ENCODE measurements at places on chromosomes 1 and 21. TPM values are rescaled to one million over a fixed set of nuclear protein-coding genes. Genes with fewer than 3 reads are reported as not detected.

DNA sequence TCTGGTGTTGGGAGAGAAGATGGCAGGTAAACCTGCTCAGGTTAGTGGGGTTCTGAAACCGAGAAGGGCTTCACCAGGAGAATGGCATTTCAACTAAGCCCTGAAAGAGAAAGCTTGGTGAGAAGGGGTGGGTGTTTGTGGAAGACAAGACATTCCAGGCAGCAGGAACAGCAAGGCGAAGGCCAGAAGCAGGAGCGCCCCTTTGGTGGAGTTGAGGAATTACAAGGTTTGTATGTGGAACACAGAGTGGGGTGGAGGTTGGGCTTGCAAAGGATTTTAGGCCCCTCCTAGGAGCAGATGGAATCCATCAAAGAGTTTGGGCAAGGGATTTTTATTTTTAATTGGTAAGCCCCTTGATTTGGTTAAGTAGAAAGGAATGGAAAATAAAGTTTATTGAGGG lies 24.8 kb upstream of the ELOA start:
- DNase-seq, result no peak
- H3K4me3 ChIP-seq, result no peak overlapping the region
- H3K4me1 ChIP-seq, result no peaks in the 10 kb centered on the region
- H3K27me3 ChIP-seq, result no peaks in the 10 kb centered on the region
- no peaks in the 10 kb centered on the region for H3K36me3 ChIP-seq

The TRPM2 gene
- 2.9 TPM for total RNA-seq

The MRAP gene
- total RNA-seq, result not detected

The SLC44A3 gene
- 24.9 TPM for total RNA-seq

DNA sequence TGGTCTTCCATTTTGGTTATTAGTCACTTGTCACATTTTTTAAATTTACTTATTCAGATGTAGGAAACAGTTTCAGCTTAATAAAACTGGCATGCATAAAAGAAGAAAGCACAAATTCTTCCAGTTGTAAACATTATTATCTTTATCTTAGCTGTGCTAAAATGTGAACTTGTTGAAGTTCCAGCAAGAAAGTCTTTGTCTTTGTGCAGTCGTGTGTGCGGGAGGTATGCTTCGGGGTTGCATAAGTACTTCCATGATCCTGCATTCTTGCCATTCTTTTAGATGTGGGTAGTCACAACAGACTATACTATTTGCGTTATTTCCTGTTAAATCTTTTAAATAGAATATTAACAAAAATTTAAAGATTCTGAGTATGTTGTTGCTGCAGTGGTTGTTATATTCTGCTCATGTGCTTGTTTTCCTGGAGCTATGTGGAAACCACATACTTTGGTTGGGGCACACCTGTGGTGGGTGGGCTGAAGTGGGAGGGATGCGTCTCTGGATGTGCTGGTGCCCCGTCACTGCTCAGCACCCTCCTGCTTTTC lies 49.9 kb downstream of the CBS start:
- no peak for DNase-seq
- no peaks in the 10 kb centered on the region for H3K4me1 ChIP-seq
- peaks cover 28% of the 10 kb centered on the region for H3K36me3 ChIP-seq
- no peak overlapping the region for H3K4me3 ChIP-seq
- no peak overlapping the region for H3K27ac ChIP-seq
- H3K27me3 ChIP-seq, result no peaks in the 10 kb centered on the region

DNA sequence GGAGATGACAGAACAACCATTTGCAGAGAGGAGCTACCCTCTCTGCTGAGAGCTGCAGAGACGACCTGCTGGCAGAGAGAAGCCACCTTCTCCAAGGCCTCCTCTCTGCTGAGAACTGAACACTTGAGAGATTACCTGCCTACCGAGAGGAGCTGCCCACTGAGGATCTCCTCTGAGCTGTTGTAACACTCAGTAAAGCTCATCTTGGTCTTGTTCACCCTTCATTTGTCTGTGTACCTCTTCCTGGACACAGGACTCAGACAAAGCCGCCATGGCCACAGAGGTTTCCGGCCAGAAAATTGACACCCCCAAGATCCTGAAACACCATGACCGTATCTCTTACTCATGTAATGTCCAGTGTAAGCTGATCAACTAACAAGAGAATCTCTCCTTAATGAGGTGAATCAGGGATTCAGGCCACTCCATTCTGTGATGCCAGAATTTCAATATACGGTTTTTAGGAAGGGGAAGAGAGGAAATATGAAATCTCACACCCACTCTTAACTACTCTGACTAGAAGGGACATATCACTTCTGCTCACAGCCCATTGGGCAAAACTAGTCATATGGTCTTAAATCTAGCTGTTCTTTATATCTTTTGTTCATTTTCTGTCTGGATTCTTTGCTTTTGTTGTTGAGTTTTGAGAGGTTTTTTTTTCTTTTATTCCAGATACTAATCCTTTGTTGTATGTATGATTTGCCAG lies 83.8 kb downstream of the RHOU start:
- no peaks in the 10 kb centered on the region for H3K36me3 ChIP-seq
- H3K4me1 ChIP-seq, result peaks cover 17% of the 10 kb centered on the region
- H3K4me3 ChIP-seq, result no peak overlapping the region
- no peak overlapping the region for H3K27ac ChIP-seq
- no peak for DNase-seq
- H3K27me3 ChIP-seq, result no peaks in the 10 kb centered on the region

DNA sequence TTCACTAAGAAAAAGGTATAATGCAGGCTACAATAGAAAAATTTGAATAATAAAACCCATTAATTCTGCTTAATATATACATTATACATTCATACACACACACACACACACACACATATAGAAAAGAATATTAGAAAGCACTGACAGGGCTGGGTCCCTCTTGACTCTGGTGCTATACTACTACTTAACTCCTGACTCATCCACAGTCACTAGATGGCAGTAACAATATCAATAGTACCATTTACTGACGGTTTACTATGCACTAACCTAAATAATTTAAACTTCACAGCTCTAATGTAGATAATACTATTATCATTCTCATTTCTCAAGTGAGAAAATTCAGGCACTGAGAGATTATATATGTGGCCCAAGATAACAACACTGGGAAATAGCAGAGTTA lies 87.5 kb downstream of the COP1 start:
- no peaks in the 10 kb centered on the region for H3K36me3 ChIP-seq
- H3K4me1 ChIP-seq, result no peaks in the 10 kb centered on the region
- H3K4me3 ChIP-seq, result no peak overlapping the region
- no peak overlapping the region for H3K27ac ChIP-seq
- no peak for DNase-seq
- H3K27me3 ChIP-seq, result no peaks in the 10 kb centered on the region

The SPATA46 gene
- total RNA-seq, result not detected

DNA sequence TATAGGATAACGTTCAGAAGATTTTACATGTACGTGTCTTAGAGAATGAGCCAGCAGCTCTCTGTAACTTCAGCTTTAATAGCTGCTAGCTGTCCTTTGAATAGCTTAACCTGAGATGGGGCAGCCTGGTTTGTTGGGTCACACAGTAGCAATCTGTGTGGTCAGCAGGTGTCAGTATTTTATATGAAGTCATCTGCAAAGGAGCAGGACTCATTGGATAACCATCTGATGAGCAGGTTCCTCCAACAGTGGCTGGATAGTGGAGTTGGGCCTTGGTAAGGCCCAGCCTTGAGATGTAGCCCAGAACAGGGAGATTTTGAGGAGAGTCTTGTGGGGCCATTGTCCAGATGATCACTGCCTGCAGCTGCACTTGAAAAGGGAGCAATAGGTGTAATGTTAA lies 6.4 kb downstream of the GSTM5 start:
- H3K4me3 ChIP-seq, result no peak overlapping the region
- H3K27ac ChIP-seq, result no peak overlapping the region
- H3K4me1 ChIP-seq, result no peaks in the 10 kb centered on the region
- DNase-seq, result no peak
- no peaks in the 10 kb centered on the region for H3K36me3 ChIP-seq
- no peaks in the 10 kb centered on the region for H3K27me3 ChIP-seq

DNA sequence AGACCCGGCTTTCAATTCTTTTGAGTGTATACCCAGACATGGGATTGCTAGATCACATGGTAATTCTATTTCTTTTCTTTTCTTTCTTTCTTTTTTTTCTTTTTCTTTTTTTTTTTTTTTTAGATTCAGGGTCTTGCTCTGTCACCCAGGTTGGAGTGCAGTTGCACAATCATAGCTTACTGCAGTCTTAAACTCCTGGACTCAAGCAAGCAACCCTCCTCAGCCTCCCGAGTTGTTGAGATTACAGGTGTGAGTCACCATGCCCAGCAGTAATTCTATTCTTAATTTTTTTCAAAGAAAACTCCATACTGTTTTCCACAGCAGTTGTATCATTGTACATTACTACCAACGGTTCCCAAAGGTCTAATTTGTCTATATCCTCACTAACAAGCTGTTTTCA lies 13.5 kb upstream of the RNF186 start:
- peaks cover 4% of the 10 kb centered on the region for H3K27me3 ChIP-seq
- no peaks in the 10 kb centered on the region for H3K36me3 ChIP-seq
- H3K4me3 ChIP-seq, result no peak overlapping the region

The MAP1LC3C gene
- total RNA-seq, result not detected

GRCh38 chr1:228081144-228081543 lies 1.4 kb upstream of the ARF1 start:
- peak; percentile 10 for DNase-seq
- no peaks in the 10 kb centered on the region for H3K27me3 ChIP-seq
- peaks cover 37% of the 10 kb centered on the region for H3K4me1 ChIP-seq
- H3K4me3 ChIP-seq, result peak overlapping the region; percentile 83
- no peaks in the 10 kb centered on the region for H3K36me3 ChIP-seq

GRCh38 chr1:24257373-24257772 lies 61.8 kb upstream of the GRHL3 start:
- no peak overlapping the region for H3K27ac ChIP-seq
- no peaks in the 10 kb centered on the region for H3K27me3 ChIP-seq
- no peak for DNase-seq
- H3K36me3 ChIP-seq, result no peaks in the 10 kb centered on the region
- H3K4me1 ChIP-seq, result no peaks in the 10 kb centered on the region
- H3K4me3 ChIP-seq, result no peak overlapping the region

- H3K27ac ChIP-seq, result no peak overlapping the region
- no peak overlapping the region for H3K4me3 ChIP-seq
- no peaks in the 10 kb centered on the region for H3K36me3 ChIP-seq
- peaks cover 11% of the 10 kb centered on the region for H3K4me1 ChIP-seq
- H3K27me3 ChIP-seq, result no peaks in the 10 kb centered on the region
Measured at GRCh38 chr1:116574581-116575291, 3.9 kb upstream of the CD58 start.

The FALEC gene
- total RNA-seq, result not detected

The TNFAIP8L2 gene
- total RNA-seq, result 2.0 TPM

- no peaks in the 10 kb centered on the region for H3K36me3 ChIP-seq
- no peaks in the 10 kb centered on the region for H3K4me1 ChIP-seq
- DNase-seq, result no peak
- H3K27me3 ChIP-seq, result no peaks in the 10 kb centered on the region
- no peak overlapping the region for H3K27ac ChIP-seq
Measured at GRCh38 chr1:241888232-241888631, 40.2 kb downstream of the EXO1 start.

DNA sequence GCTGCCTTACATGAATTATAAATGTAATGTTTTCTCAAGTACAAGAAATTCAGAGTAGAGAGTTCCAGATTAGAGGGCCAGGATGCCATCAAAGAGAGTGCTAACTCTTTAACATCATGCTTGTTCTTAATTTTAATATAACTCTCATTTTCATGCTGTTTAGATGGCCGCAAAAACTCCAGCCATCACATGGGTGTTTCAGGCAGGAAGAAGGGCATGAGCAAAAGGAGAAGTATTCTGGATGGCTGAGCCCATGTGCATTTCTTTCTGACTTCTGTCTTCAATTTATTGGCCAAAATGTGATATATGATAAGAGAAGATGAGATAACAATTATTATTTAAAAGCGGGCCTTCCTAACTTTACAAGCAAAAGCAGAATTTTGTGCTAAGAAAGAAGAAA lies 1328.6 kb downstream of the MRPL39 start:
- H3K4me1 ChIP-seq, result no peaks in the 10 kb centered on the region
- no peak overlapping the region for H3K4me3 ChIP-seq
- no peak overlapping the region for H3K27ac ChIP-seq
- no peak for DNase-seq

The TACSTD2 gene
- not detected for total RNA-seq

GRCh38 chr1:8663915-8664329 lies 153.5 kb downstream of the RERE start:
- peaks cover 65% of the 10 kb centered on the region for H3K4me1 ChIP-seq
- H3K27me3 ChIP-seq, result no peaks in the 10 kb centered on the region
- no peaks in the 10 kb centered on the region for H3K36me3 ChIP-seq
- peak; percentile 28 for DNase-seq
- H3K27ac ChIP-seq, result no peak overlapping the region

The DLGAP3 gene
- total RNA-seq, result 0.14 TPM

DNA sequence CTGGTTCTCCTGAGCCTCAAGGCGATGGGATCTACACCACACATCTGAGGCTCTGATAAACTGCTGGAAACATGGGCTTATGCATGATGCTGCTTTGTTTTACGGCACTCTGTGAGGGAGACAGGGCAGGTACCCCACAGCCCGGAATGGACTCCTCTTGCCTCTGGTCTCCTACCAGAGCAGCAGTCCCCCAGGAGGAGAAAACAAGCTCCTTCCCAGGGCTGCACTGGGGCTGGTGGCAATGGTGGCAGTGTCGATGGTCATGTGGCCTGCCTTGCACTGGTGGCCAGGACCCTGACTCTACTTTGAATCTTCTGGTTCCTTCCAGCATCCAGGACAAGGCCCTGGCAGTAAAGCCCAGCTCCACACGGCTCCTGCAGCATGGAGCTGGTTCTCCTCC lies 79.4 kb downstream of the TOMM20 start:
- peaks cover 7% of the 10 kb centered on the region for H3K4me1 ChIP-seq
- no peaks in the 10 kb centered on the region for H3K27me3 ChIP-seq
- H3K36me3 ChIP-seq, result no peaks in the 10 kb centered on the region
- H3K4me3 ChIP-seq, result no peak overlapping the region

DNA sequence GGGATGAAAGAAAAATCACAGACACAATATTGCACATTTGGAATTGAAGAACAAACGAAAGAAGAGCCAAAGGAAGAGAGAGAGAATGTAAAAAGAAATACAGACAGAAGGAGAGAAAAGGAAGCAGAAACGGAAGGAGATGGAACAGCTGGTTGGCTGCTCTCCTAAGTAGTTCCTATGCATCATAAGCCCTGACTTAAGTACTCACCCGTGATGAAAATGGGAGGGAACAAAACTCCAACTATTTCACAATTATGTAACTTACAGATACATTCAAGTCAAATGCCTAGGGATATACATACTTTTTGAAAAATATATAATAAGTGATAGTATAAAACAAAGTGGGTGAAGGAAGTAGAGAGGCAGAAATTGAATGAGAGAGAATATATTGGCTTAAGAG lies 88.5 kb downstream of the TTLL7 start:
- no peak overlapping the region for H3K4me3 ChIP-seq
- no peak for DNase-seq
- no peaks in the 10 kb centered on the region for H3K4me1 ChIP-seq
- no peaks in the 10 kb centered on the region for H3K36me3 ChIP-seq
- no peaks in the 10 kb centered on the region for H3K27me3 ChIP-seq

Data from transverse colon (tissue), 4 donors.